ENCODE measurements at places on chromosomes 5 and 9.

DNA sequence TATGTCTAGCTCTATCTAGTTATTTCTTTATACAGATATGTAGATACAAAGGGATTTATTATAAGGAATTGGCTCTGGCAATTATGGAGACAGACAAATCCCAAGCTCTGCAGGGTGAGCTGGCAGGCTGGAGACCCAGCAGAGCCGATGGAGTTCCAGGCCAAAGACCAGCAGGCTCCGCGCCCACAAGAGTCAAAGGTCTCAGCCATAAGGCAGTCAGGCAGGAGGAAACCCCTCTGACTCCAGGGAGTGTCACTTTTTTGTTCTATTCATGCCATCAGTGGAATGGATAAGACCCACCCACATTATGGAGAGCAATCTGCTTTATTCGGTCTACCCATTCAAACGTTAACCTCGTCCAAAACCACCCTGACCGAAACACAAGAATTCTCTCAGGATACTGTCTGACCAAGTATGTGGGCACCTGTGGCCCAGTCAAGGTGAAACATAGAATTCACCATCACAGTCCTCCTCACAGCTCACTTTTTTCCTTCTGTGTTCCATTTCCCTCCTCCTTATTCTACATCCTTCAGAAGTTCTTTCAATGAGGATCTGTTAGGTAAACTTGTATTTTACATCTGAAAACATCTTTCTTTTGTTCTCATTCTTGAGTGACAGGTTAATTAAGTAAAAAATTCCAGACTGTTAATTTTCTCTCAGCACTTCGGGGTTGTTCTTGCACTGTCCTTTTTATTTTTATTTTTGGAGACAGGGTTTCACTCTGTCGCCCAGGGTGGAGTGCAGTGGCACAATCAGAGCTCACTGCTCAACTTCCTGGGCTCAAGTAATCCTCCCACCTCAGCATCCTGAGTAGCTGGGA lies 21.2 kb downstream of the RNF130 start:
- no peak for DNase-seq

DNA sequence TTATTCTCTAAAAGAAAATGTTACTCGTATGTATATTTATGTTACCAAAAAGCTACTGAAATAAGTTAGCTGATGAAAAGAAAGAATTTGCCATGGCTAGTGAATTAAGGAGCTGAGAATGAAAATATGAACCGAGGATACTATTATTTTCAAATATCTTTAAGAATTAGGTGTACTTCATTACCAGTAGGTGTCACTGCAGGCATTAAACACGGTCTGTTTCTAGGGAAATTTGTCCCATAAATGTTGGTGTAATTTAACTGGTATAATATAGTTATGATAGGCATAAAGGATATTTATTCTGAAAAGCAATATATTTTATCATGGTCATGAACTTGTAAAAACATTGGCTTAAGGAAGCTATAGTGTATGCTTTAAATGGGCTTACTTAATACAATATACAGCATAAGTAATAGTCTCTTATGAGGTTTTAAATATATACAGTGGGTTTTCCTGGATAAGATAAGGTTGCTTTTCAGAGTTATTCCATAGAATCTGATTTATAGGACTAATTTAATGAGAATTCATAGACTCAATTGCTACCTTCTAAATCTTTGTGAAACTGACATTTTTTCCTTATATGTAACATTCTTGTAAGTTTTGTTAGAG lies 72.4 kb upstream of the MPDZ start:
- no peak for DNase-seq

DNA sequence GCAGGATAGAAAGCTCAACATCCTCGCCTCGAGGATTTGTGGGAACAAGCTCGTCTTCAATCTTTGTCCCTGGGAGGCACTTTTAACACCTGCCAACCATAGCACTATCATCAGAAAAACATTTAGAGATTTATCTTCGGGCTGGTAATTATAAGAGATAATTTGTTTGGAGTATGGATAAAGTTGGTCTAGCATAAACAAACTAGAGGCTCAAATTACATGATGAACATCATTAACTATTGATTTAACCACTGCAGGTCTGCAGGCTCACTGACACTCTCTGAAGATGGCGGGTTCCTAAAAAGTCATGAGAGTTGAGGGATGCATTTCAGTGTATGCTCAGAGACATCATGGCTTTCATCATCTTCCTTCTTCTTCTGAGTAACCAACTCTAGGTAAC lies 25.8 kb upstream of the PCA3 start:
- DNase-seq = no peak

- DNase-seq = no peak
These were observed 66.4 kb downstream of the NRG2 start for GRCh38 chr5:139976703-139977102.

- no peak for DNase-seq
These were observed 35.4 kb downstream of the ELAVL2 start for GRCh38 chr9:23790351-23791260.

DNA sequence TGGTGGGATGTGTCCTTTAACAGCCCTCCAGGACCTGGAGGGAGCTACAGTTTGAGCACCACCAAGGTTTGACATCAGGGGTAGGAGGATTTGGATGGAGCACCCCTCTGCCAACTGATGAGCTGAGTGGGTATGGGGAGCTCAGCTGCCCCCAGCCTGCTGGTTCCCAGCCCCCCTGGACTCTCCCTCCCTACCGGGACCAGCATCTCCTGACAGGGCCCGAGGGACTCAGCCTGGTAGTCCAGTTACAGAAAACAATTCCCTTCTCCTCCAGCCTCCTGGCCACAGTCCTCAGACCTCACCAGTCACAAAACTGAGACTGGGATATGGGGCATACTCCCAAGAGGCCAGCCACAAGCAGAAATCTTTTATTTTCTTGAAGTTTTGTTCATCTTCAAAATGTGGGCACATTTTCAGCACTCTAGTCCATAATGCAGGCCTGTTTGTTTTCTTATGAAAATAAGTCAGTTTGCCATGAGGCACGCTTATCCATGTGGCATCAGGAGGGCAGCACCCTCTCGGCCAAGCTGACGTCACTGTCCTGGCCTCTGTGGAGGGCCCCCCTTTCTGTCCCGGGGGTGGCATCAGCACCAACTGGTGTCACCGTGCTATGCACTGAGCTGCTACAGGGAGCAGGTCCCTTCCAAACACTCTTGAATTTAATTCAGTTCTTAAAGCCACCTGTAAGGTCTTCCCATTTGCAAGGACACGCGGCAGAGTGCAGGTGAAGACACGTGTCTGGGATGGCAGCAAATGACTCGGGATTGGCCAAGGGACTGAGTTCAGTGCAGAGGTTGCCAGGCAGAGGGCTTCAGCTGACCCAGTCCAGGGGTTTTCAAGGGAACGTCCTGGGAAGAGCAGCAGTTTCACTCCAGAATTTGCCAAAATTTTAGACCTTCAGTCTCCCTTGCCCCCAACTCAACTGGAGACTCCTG lies 187.6 kb downstream of the GADD45G start:
- DNase-seq = no peak

DNA sequence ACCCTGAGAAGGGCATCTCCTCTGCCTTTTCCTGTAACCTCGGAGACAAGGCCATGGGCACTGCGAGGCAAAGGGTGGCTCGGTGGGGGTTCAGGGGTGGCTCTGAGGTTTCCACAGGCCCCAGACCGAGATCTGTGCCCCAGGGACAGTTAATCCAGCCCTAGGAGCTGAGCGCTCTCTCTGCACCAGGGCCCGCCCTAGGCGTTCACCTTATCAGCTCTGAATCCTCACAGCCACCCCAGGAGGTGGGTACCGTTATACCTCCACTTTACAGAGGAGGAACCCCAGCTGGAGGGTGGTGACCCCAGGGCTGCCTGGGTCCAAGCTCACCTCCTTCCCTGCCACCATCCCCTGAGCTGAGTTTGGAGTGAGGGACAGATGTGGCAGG lies 2.3 kb upstream of the ENG start:
- no peak for DNase-seq

- DNase-seq = no peak
These were observed 53.9 kb upstream of the CPEB4 start for GRCh38 chr5:173834071-173834771.

GRCh38 chr9:126123927-126124326 lies 202.7 kb upstream of the MVB12B start:
- DNase-seq = no peak

- DNase-seq = no peak
These were observed 23.9 kb upstream of the CLPTM1L start for GRCh38 chr5:1368756-1369155.

DNA sequence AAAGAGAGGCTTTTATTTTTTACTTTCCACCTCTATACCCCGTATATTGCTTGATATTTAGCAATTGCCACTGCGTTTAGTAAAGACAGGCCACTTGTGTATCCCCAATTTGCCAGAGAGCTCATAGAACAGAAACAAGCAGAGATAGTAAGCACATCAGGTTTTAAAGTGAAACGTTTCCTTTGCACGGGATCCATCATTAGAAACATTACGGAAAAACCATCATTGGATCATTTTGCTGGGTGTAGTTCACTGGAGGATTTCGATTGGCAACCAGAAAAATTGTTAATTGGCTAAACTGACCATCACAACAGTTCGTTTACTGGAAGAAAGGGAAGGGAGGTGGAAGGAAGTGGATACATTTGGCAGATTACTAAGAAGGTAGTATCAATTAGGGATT lies 149.4 kb upstream of the STK32A start:
- no peak for DNase-seq

Measured in GM12864 (cell line).